ENCODE measurements at places on chromosomes 12 and 14. TPM values are rescaled to one million over a fixed set of nuclear protein-coding genes. Genes with fewer than 3 reads are reported as not detected.

DNA sequence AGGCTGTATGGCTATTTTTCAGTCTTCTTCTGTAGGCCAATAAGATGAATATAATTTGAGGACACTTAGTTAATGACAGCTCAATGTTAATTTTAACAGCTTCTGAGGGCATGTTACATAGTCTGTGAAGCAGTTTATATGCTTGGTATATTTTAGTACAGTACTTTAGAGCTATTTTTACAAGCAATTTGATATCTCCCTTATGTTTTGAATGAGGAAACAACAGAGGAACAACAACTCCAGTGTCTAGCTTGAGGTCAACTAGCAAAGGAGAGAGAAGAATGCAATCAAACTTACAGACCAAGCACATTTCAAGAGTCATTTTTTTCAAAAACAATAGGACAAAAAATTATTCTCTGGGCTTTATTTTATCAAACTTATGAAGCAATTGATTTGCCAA, 469.1 kb upstream of the DCN start:
- H3K27me3 ChIP-seq: no peaks in the 10 kb centered on the region
- H3K4me3 ChIP-seq: no peak overlapping the region
- H3K36me3 ChIP-seq: no peaks in the 10 kb centered on the region
- no peak for DNase-seq
- H3K4me1 ChIP-seq: no peaks in the 10 kb centered on the region
- H3K27ac ChIP-seq: no peak overlapping the region

DDX23 gene
- total RNA-seq: 76.8 TPM

- DNase-seq: no peak
- H3K27me3 ChIP-seq: no peaks in the 10 kb centered on the region
- H3K36me3 ChIP-seq: no peaks in the 10 kb centered on the region
Observed at GRCh38 chr14:101114726-101115515, 211.4 kb upstream of the RTL1 start.

GRCh38 chr12:98220636-98221035, 294.8 kb upstream of the TMPO start:
- no peaks in the 10 kb centered on the region for H3K4me1 ChIP-seq
- H3K4me3 ChIP-seq: no peak overlapping the region
- no peak for DNase-seq
- H3K27me3 ChIP-seq: no peaks in the 10 kb centered on the region
- no peaks in the 10 kb centered on the region for H3K36me3 ChIP-seq

DNA sequence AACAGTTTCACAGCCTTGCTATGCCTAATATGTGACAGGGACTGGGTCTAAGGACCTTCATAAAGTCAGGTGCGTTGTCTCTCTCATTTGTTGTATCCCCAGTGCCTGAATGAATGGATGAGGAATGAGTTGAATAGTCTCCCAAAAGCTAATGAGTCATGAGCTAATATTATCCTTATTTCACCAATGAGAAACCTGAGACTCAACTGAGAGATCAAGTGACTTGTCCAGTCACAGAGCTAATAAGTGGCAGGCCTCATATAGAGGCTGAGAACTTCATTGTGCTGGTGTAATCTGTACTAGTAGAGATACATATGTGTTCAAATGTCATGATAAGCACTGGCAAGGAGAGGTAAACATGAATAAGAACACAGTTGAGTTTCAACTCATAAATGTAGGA, 612.4 kb downstream of the NRXN3 start:
- H3K27me3 ChIP-seq: no peaks in the 10 kb centered on the region
- H3K27ac ChIP-seq: no peak overlapping the region
- no peak for DNase-seq
- H3K4me3 ChIP-seq: no peak overlapping the region

DNA sequence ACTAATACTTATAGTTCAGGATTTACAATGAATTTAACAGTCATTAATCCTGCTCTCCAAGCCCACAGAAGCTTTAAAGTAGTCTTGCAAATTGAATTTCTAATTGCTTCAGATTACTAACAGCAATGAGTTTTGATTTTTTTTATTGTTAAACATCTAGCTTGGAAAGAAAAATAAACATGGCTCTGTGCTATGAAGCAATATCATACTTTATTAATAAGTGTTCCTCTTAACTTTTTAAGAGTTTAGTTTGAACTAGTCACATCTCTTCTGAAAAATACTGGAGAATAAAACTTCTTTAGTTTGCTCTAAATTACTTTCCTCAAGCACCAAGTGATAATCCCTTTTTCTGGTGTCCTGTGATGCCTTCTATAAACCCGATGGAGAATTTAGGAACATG, 250.2 kb downstream of the TRHDE start:
- H3K4me1 ChIP-seq: no peaks in the 10 kb centered on the region
- H3K27ac ChIP-seq: no peak overlapping the region
- H3K4me3 ChIP-seq: no peak overlapping the region
- no peak for DNase-seq
- no peaks in the 10 kb centered on the region for H3K36me3 ChIP-seq

DNA sequence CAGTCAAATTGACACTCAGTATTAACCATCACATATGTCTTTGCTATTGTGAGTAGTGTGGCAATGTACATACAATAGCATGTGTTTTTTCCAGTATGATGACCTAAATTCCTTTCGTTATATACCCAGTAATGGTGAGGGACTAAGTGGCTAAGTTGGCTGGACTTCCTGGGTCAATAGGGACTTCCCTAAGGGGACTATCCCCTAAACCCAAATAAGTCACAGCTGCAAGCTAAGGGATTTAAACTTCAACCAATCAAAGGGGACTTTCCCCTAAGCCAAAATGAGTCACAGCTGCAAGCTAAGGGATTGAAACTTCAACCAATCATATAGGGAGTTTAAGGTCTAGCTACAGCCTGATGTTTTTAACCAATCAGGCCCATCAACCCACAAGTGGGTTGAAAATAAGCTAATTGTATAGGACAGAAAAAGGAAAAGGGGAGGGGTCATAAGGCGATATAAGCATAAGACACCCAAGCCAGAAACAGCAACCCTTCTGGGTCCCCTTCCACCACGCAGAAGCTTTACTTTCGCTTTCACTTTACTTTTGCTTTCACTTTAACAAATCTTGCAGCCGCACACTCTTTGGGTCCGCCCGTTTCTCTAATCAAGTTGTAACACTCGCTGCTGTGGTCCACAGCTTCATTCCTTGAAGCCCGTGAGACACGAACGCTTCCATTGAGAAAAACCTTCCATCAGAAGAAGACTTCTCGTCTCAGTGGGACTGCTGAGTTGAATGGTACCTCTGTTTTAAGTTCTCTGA, 404.4 kb downstream of the FLRT2 start:
- peak overlapping the region; percentile 53 for H3K4me3 ChIP-seq
- H3K36me3 ChIP-seq: no peaks in the 10 kb centered on the region
- DNase-seq: peak; percentile 47
- H3K27ac ChIP-seq: peak overlapping the region; percentile 66

- H3K4me1 ChIP-seq: peaks cover 32% of the 10 kb centered on the region
- DNase-seq: no peak
- H3K27ac ChIP-seq: no peak overlapping the region
- no peak overlapping the region for H3K4me3 ChIP-seq
- H3K36me3 ChIP-seq: no peaks in the 10 kb centered on the region
Observed at GRCh38 chr12:120842595-120842994, 61.6 kb downstream of the SPPL3 start.

DNA sequence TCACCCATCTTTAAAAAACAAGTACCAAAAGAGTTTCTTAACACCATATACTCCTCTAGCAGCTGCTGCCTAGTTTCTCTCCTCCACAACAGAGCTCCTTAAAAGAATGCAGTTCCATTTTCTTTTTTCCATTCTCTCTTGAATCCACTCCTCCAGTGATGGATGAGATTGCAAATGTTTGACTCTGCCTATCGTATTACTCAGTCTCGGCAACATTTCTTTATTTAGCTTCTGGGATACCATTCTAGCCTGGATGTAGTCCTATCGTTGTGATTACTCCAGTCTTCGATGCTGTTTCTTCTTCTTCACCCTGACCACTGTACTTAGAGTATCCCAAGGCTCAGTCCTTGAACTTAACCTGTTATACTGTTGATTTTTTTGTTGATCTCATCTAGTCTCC, 30.8 kb downstream of the CAND1 start:
- no peak overlapping the region for H3K4me3 ChIP-seq
- no peaks in the 10 kb centered on the region for H3K27me3 ChIP-seq
- H3K4me1 ChIP-seq: no peaks in the 10 kb centered on the region
- DNase-seq: no peak

POTEG gene
- not detected for total RNA-seq

ATL1 gene
- total RNA-seq: 8.4 TPM

DNA sequence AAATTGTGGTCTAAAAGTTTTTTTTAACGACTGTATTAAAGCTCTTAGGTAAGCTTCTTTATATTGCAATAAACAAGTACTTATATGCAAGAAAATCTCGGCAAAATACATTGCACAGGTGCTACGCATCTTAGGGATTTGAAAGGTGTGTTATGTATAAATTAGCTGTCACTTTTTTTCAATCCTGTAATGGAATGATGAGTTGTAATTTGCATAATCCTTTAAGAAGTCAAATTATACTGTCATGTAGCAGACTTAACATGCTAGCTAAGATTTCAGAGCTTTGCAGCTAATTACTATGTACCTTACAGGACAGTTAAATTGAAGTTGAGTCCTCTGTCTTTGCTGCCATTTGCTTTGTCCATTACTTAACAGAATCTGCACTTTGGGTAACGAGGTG, 117.5 kb downstream of the NPAS3 start:
- H3K36me3 ChIP-seq: no peaks in the 10 kb centered on the region
- H3K27ac ChIP-seq: no peak overlapping the region
- H3K27me3 ChIP-seq: no peaks in the 10 kb centered on the region

GRCh38 chr14:58785701-58786100, 147.9 kb downstream of the DACT1 start:
- no peaks in the 10 kb centered on the region for H3K27me3 ChIP-seq
- H3K4me1 ChIP-seq: no peaks in the 10 kb centered on the region
- no peak for DNase-seq
- no peaks in the 10 kb centered on the region for H3K36me3 ChIP-seq

KIF5A gene
- 0.09 TPM for total RNA-seq

DNA sequence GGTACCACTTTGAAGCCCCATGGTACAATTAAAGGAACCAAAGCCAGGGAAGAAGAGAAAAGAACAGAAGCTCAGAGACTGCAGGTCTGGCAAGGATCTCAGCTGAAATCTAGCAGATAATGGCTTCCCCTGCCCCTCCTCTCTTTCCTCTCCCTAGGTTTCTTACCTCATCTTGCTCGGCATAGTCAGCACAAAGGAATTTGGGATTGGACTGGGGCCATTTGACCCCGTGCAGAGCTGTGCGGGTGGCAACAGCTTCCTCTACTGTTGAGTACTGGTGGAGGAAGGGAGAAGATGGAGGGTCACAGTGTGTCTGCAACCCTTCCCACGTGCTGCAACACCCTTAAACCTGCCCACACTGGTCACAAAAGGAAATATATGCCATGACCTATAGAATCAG, 4.7 kb upstream of the CDH24 start:
- H3K27ac ChIP-seq: no peak overlapping the region
- peaks cover 85% of the 10 kb centered on the region for H3K36me3 ChIP-seq
- peaks cover 10% of the 10 kb centered on the region for H3K4me1 ChIP-seq
- no peak overlapping the region for H3K4me3 ChIP-seq
- no peak for DNase-seq

- peaks cover 5% of the 10 kb centered on the region for H3K27me3 ChIP-seq
- peaks cover 42% of the 10 kb centered on the region for H3K4me1 ChIP-seq
- DNase-seq: no peak
Observed at GRCh38 chr14:76866456-76866855, 40.2 kb downstream of the LRRC74A start.

DNA sequence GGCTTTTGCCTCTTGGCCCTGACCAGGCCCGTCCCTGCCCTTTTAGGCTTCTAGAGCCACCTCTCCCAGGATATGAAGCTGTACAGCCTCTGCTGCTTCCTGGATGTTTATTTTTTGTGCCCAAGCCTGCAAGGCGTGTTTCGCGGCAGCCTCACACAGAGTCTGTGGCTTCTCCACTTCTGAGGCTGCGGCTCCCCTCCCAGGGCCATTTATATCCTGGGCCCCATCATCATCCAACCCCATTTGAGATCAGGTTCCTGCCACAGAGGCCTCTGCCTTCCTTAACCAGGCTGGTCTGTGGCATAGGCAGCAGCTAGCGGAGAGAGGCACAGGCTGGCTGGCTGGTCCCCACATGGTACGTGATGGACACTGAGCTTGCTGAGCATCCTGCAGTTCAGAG, 114.1 kb upstream of the PWP1 start:
- H3K27me3 ChIP-seq: no peaks in the 10 kb centered on the region
- no peak overlapping the region for H3K27ac ChIP-seq
- no peak for DNase-seq

DNA sequence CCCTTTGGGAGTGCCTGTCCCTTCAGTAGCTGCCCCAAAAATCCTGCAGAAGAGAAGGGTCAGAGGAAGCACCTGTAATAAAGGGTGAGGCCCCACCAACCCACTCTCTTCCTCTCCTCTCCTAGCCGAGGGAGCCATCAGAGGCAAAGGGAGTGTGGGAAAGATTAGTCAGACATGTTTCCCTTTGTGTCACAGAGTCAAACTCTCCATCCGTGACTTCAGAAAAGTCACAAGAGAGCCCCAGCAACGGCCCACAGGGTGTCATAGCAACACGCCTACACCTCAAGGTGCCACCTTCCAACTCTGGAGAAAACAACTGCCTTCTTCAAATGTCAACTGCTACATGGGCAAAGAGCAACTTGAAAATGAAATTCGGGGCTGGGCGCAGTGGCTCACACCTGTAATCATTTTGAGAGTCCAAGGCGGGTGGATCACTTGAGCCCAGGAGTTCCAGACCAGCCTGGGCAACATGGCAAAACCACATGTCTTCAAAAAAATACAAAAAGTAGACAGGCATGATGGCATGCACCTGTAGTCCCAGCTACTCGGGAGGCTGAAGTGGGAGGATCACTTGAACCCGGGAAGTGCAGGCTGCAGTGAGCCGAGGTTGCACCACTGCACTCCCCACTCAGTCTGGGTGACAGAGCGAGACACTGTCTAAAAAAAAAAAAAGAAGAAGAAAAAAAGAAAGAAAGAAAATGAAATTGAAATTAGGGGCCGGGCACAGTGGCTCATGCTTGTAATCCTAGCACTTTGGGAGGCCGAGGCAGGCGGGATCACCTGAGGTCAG, 17.7 kb upstream of the CD27 start:
- DNase-seq: no peak
- H3K27ac ChIP-seq: no peak overlapping the region
- no peaks in the 10 kb centered on the region for H3K36me3 ChIP-seq
- H3K27me3 ChIP-seq: no peaks in the 10 kb centered on the region
- no peak overlapping the region for H3K4me3 ChIP-seq

DNA sequence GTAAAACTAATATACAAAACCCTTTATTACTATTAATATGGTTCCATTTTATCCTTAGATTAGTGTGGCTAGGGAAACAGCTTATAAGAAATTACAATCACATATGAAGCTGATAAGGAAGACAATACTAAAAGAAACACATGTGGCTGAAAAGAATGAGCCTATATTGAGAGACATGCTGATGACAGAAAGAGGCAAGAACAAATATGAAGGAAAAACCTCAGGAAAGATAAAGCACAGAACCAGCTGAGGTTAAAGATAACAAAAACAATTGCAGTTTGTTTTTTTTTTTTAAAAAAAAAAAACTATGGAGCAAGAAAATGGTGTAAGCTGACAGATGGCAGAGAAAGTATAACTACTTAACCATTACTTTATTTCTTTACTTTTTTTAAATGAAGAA, 69.2 kb upstream of the OSBPL8 start:
- H3K36me3 ChIP-seq: no peaks in the 10 kb centered on the region
- no peak overlapping the region for H3K4me3 ChIP-seq
- no peaks in the 10 kb centered on the region for H3K27me3 ChIP-seq
- no peak for DNase-seq

FAM181A gene
- total RNA-seq: 6.4 TPM

FIGNL2 gene
- total RNA-seq: 0.95 TPM

All from lower lobe of right lung (tissue), 2 donors.